ENCODE measurements at places on chromosomes 11 and 22.

- no peak for DNase-seq
These were observed 67.5 kb downstream of the ARFGAP2 start for GRCh38 chr11:47109051-47109726.

- DNase-seq = peak; percentile 75
These were observed 84.7 kb upstream of the AKIP1 start for GRCh38 chr11:8826139-8826786.

GRCh38 chr11:27786331-27786730 is 86.1 kb upstream of the BDNF start:
- DNase-seq = no peak

- no peak for DNase-seq
These were observed 11.3 kb downstream of the MCAT start for GRCh38 chr22:43131773-43132501.

GRCh38 chr11:68689737-68690625 is 5.6 kb downstream of the GAL start:
- DNase-seq = no peak

- no peak for DNase-seq
These were observed 28.1 kb downstream of the TENM4 start for GRCh38 chr11:79412761-79413160.

GRCh38 chr11:45560913-45561281 is 104.5 kb downstream of the CHST1 start:
- DNase-seq = no peak

DNA sequence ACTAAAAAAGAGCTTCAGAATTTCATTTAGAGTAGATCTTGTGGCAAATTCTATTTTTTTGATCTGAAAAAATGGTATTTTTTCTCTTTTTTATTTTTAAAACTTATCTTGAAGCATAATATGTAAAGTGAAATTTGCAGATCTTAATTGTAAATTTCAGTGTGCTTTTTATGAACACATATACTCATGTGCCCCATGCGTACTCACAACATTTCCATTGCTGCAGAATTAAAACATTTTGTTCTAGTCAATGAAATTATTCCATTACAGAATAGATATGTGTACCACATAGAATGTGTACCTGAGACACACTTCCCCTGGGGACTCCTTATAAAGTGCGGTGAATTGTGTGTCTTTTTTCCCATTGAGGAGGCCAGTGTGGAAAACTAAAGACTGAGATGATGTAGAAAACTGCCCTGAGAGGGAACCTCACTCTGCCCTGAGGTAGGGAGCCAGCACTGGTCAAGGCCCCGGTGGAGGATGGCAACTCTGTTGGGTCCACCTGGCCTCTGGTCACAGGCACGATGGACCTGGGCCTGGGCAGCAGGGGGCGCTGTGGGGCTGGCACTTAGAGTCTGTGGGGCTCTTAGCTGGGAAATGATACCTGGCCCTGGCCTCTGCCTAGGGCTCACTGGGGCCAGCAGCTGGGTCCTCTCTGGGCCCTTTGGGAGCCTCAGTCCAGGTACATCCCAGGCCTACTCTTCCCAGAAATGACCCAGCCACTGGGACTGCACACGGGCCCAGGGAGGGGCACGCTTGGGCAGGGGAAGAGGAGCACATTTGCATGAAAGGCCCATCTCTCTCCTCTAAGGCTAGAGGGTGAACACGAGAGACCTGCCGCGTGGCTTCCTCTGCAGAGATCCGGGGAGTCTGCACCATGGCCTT is 77.9 kb upstream of the TOP3B start:
- DNase-seq = no peak

DNA sequence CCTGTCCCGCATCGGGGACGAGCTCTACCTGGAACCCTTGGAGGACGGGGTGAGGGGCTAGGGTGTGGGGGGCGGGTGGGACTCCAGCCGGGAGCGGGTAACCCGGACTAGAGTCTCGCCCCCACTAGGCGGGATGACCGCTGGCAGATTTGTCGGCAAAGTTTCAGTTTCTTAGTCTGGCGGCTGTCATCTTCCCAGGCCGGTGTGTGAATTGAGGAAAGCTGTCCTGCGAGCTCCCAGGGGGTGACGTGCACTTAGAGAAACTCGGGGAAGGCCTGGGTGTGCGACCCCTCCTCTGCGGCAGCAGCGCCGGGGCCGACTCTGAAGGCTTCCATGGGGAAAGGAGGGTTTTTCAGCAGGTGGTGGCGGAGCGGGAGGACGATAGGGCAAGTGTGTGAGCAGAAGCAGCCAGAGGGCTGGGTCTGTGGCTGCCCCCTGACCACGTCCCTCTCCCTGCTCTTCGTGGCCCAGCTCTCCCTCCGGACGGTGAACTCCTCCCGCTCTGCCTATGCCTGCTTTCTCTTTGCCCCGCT is 463 bp downstream of the RAD9A start:
- DNase-seq = no peak

DNA sequence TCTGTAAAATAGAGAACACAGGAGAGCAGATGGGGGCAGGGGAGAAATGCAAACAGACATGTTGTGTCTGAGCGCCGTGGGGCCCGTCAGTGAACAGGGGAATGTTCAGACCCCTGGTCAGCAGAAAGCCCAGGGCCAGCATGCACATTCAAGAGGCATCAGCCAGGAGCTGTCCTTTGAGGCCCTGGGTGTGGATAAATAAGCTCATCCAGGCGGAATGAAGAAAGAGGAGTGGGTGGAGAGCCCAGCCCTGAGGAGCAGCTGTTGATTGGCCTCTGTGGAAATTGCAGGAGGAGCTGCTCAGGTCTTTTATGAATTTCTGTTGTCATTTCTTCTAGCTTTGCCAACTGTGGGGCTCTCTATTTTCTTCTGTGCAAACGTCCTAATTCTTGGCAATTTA is 49.7 kb upstream of the CECR2 start:
- DNase-seq = no peak

DNA sequence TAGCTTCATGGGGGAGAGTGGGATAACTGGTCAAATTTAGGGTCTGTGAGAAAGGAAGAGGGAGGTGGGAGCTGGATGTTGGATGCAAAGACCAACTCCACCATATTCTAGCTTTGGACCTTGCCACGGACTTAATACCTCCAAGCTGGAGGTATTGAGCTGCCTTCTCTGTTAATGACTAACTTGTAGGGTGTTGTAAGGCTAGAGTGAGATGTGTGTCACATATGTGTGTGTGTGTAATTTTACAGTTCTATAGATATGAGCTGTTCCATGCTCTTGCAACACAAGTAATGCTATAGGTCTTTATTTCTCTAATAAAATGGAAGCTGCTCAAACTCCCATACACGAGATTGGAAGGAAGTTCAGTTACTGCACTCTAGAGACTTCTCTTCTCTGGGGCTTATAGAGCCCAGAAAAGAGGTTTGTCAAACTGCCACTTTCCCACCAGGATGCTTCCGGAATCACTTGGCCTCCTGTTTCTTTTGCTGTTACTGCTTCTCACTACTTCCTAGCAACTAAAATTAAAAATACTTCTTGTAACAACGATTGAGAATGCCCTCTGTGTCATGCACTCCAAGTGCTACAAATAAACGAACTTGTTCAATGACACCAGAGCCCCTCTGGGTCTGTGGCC is 16.0 kb upstream of the FJX1 start:
- DNase-seq = no peak

DNA sequence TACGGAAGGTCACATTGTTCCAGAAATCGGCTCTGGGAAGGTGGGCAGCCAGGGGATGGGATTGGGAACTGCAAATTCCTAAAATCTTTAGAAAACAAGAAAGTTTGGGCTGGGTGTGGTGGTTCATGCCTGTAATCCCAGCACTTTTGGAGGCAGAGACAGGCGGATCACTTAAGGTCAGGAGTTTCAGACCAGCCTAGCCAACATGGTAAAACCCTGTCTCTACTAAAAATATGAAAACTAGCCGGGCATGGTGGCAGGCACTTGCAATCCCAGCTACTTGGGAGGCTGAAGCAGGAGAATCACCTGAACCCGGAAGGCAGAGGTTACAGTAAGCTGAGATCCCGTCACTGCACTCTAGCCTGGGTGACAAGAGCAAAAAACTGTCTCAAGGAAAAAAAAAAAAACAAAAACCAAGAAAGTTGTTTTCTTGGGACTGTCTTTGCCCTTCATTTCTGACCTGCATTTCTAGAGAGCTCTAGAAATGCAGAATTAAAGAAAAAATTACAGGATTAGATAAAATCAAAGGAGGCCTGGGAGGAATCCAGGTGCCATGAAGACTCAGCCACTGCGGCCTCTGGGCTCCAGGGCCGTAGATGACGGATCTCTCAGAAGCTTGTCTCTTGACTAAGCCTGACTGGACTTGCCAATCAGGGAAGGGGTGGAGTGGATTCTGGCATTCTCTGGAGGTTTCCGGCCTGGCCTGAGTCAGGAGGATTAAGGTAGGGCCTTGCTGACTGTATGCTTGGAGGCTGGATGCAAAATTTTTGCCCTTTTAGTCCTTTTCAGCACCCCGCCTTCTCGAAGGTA is 5.3 kb upstream of the MALAT1 start:
- DNase-seq = no peak

- DNase-seq = no peak
These were observed 22.0 kb upstream of the FGF4 start for GRCh38 chr11:69797156-69797555.

- DNase-seq = no peak
These were observed 3.9 kb upstream of the RAB39A start for GRCh38 chr11:107924306-107924705.

GRCh38 chr11:18013790-18014507 is 1.1 kb upstream of the SERGEF start:
- no peak for DNase-seq

DNA sequence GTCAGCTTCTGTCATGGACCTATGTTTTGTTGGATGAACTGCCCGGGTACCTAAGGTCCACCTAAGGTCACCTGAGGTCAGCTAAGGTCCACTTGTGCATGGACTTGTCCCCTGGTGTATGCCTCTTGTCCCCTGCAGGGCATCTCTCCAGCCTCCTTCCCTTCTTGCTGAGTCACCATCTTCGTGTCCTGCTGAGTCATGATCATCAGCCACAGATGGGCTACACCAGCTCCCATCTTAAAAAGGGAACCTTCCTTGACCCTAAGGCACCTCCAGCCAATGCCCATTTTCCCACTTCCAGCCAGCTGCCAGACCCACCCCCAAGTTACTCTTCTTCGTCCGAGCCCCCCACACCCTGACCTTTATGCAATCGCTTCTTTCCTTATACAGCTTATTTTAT is 544.9 kb downstream of the TBC1D22A start:
- DNase-seq = peak; percentile 13

GRCh38 chr11:18171377-18172000 is 1.1 kb upstream of the MRGPRX4 start:
- DNase-seq = no peak

DNA sequence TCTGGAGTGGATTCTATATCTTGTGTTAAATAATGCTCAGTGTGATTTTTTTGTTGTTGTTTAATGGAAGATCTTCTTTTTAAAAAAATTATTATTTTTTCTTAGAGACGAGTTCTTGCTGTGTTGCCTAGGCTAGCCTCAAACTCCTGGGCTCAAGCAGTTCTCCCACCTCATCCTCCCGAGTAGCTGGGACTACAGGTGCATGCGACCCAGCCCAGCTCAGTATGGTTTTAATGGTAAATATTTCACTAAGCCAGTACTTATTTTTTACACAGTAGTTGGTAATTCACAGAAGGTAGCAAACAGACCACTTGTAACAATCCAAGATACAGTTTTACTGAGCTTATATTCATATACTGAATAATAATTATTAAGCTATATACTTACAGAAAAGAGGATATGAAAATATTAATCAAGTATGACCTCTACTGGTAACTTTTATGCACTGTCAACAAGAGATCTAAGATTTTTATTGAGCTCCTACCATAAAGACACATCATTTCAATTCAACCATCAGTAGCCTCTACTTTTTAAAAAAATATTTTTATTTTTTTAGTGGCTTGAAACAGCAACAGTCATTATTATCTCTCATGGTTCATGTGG is 6.1 kb upstream of the CD59 start:
- DNase-seq = no peak

Data from AG04450 (cell line).